ENCODE measurements at places on chromosomes 7 and 10. TPM values are rescaled to one million over a fixed set of nuclear protein-coding genes. Genes with fewer than 3 reads are reported as not detected.

PTF1A gene
- not detected for total RNA-seq

LIPK gene
- not detected for total RNA-seq

LIPN gene
- not detected for total RNA-seq

GET4 gene
- 23.0 TPM for total RNA-seq

CYP2C8 gene
- not detected for total RNA-seq

FAM131B gene
- 1.1 TPM for total RNA-seq

GIMAP4 gene
- total RNA-seq = 0.14 TPM

SPDYE9 gene
- total RNA-seq = not detected

UFSP1 gene
- total RNA-seq = 9.3 TPM

MBLAC1 gene
- total RNA-seq = 2.9 TPM

UCN3 gene
- total RNA-seq = not detected

RHOBTB1 gene
- total RNA-seq = 31.1 TPM

GPRIN2 gene
- not detected for total RNA-seq

HTR5A gene
- not detected for total RNA-seq

TFPI2 gene
- total RNA-seq = 1,118 TPM

RADIL gene
- total RNA-seq = 1.8 TPM

GIGYF1 gene
- 20.6 TPM for total RNA-seq

SMKR1 gene
- 0.66 TPM for total RNA-seq

OGDHL gene
- total RNA-seq = 0.14 TPM

ZPBP gene
- not detected for total RNA-seq

GRID1 gene
- 0.29 TPM for total RNA-seq

TCERG1L gene
- not detected for total RNA-seq

NUTM2D gene
- 1.5 TPM for total RNA-seq

LRRC17 gene
- 5.7 TPM for total RNA-seq

CPN1 gene
- total RNA-seq = not detected

KIAA1217 gene
- 2.0 TPM for total RNA-seq

AFAP1L2 gene
- 62.2 TPM for total RNA-seq

RSPH10B gene
- total RNA-seq = under 0.01 TPM

CRYGN gene
- total RNA-seq = not detected

NKX1-2 gene
- not detected for total RNA-seq

RASA4B gene
- 0.44 TPM for total RNA-seq

ZCWPW1 gene
- total RNA-seq = 0.43 TPM

TEX36 gene
- not detected for total RNA-seq

SPRN gene
- under 0.01 TPM for total RNA-seq

EPDR1 gene
- 1.8 TPM for total RNA-seq

ELMO1 gene
- total RNA-seq = not detected

DRGX gene
- not detected for total RNA-seq

TMEM176A gene
- total RNA-seq = not detected

ADAP1 gene
- 3.1 TPM for total RNA-seq

PMS2 gene
- total RNA-seq = 17.8 TPM

GFRA1 gene
- total RNA-seq = 6.0 TPM

EVX1 gene
- total RNA-seq = not detected

IRF5 gene
- not detected for total RNA-seq

Measured in placental pericyte (primary cell).